AML-193 (cell line): ENCODE measurements at places on chromosomes 1 and 21.
A peak's percentile ranks its signal among the peaks of the same experiment; 100 is the strongest.

GRCh38 chr1:242139442-242139841, 140.5 kb upstream of the MAP1LC3C start:
- peak; percentile 36 for DNase-seq

- no peak for DNase-seq
Observed at GRCh38 chr1:175225805-175226129, 33.2 kb upstream of the KIAA0040 start.

DNA sequence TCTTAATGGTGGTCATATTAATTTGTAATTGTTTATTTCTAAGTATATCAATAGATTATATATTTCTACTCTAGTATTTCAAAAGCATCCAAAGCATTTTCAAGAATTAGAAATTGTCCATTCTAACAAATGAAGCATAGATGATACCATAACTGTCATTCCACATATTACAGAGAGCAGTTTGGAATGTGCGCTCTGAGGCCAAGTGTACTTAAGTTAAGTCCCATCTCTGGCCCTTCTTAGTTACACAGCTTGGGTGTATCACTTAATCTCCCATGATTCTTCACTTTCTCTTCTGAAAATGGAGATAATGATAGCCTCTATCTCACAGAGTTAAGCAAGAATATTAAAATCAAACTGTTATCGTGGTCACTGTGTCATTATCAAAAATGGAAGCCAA, 281.1 kb downstream of the MRPL39 start:
- no peak for DNase-seq

DNA sequence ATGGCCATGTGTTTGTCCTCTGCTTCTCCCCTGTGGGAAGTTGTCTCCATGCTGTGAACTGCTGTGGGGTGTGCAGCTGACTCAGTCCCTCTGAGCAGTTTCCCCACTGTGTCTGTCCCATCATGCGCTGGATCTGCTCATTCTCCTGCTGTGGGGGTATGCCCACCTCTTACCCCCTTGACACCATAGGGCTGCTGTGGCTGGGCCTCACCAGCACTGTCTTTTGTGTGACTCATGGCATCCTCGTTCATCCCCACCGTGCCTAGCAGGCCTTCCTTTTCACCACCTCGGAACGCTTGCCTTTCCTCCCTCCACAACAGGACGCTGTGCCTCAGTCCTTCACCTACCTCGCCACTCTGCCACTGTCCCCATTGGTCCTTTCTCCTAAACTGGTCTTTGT, 27.3 kb downstream of the VANGL2 start:
- DNase-seq, result no peak

GRCh38 chr21:28758042-28758882, 234.4 kb downstream of the LTN1 start:
- DNase-seq, result no peak

- DNase-seq, result no peak
Observed at GRCh38 chr1:2376261-2376741, 15.1 kb downstream of the MORN1 start.

- DNase-seq, result no peak
Observed at GRCh38 chr1:85133565-85134159, 67.2 kb downstream of the SYDE2 start.

GRCh38 chr1:30654188-30654587, 69.2 kb downstream of the MATN1 start:
- DNase-seq, result no peak

DNA sequence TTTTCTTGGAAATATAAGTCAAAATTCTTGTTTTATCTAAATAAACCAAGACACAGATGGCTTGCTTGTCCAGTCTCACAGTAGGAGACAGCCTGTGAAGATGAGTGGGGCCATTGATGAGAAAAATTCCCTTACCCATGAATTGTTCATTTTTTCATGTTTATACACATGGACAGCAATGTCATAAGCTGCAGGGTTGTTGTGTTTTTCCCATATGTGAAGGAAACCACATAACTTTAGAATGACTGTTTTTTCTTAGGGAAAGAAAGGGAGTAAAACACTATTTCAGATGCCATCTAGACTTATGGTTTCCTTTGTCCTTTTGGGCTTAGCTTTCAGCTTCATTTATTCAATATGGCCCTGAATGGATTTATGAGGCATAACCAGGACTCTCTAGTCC, 622.5 kb upstream of the NR5A2 start:
- DNase-seq, result no peak

DNA sequence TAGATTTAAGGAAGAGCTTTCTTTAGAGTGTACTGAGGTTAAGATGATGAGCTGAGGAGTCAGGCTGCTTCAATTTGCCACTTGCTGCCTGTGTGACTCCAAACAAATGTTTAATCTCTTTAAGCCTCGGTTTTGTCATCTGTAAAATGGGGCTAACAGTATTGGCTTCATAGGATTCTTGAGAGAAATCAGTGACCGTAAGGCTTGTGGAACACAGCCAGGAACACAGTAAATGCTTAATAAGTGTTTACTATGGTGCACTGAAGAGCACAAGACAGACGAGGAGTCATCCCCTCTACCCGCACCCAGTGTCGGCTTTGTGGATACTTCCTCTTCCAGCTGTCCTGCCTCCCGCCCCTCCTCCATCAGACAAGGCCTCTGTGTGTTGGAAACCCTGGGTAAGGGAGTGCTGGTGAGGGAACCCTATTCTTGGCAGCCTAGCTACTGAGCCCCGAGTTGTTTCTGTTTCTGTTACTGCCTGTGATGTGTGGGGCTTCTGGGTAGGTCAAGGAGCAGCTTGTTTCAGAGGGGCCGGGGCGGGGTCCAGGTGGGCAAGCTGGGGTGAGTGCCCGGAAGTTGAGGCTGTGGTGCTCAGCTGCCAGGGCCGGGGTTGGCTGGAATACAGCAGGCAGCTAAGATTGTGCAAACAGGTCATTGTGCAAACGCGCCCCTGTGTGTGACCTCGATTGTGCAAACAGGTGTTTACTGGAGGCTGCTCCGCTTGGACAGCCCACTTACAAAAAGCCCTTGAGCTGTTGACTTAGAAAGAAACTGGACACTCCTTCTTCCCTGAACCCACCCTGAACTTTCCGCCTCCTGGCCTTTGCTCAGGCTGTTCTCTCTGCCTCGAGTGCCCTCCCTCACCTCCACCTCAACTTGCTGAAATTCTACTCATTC, 4.0 kb upstream of the CSF3R start:
- DNase-seq, result peak; percentile 97

DNA sequence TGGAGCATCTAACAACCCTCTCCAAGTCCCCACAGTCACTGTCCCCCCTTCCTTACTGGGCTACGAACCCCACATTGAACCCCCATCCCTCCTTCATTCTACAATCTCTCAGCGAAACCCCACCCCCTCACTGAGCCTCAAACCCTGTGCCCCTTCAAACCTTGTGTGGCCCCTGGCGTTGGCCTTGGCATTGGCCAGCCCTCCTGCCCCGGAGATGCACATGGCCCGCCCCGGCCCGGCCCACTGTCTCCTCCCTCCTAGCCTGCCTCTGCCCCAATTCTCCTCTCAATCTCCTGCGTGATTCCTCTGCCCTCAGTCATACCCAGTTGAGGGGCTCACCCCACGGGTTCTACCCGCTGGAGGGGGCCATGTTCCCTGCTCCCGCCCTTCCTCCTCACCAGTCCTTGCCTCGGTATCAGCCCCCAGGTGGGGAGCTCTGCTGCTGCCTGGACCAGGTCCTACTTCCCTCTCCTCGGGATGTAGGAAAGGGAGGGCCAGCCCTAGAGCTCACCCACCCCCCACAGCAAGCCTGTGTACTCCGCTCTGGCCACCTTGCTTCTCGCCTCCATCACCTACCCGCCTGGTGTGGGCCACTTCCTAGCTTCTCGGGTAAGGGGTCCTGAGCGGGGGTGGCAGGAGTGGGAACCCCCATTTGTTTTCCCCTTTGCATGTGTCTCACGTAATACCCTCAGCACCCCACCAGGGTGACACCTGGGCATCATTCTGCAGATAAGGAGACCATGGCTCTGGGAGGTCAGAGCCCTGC, 6.6 kb downstream of the CLCNKA start:
- no peak for DNase-seq

DNA sequence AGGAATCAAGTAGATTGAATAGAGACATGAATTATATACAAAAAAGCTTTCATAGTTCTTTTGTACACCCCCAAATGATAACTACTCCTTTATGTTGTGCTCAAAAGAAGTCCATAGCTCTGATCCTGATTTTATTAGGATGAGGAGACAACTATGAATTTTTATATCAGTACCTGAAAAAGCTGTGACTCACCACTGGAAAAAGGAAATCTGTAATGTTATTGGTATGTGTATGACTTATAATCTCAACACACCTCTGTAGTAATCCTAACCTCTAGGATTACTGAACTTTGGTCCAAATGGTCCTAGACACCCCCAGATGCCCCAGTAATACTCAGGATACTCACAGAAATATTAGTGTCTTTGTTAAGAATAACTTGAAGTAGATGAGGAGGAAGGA, 10.2 kb downstream of the PRKAB2 start:
- DNase-seq, result no peak

DNA sequence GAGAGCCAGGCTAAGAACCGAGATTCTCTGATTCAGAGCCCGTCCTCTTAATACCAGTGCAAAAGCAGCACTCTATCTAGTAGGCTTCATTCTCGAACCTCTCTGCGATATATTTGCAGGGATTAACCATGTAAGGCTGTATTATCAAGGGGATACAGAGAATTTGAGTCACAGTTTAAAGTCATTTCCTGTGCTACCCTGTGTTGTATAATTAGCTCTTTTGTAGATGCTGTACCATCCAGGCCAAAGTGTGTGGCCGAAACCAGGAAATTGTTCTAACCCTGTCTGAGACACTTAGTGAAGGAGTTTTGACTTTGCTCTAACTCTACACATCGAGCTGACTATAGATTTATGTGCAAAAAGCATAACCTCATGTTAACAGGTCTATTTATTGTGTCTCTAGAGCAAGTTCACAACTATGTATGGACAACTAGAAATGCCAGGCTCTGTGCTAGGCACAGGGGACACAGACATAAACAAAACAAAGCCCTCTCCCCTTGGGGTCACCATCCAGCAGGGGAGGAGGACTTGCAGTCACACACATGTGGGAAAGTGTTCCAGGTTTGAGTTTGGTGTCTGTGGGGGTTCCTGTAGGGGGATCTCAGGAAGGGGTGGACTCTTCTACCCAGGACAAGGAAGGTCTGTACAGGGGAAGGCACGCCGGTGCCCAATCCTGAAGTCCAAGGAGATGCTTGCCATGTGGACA, 182.2 kb downstream of the DHRS3 start:
- DNase-seq, result no peak
